ENCODE measurements at places on chromosomes 2 and 18. TPM values are rescaled to one million over a fixed set of nuclear protein-coding genes. Genes with fewer than 3 reads are reported as not detected.

Gene UGT1A9
- not detected for total RNA-seq

DNA sequence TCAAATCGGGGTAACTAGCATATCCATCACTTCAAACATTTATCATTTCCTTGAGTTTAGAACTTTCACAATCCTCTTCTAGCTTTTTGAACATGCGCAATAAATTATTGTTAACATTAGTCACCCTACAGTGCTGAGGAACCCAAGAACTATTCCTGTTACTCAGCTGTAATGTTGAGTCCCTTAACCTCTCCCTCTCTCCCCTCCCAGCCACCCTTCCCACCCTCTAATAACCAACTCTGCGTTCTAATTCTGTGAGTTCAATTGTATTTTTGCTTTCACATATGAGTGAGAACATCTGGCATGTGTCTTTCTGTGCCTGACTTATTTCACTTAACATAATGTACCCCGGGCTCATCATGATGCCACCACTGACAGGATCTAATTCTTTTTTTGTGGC lies 78.6 kb upstream of the RANBP2 start:
- no peak for DNase-seq

DNA sequence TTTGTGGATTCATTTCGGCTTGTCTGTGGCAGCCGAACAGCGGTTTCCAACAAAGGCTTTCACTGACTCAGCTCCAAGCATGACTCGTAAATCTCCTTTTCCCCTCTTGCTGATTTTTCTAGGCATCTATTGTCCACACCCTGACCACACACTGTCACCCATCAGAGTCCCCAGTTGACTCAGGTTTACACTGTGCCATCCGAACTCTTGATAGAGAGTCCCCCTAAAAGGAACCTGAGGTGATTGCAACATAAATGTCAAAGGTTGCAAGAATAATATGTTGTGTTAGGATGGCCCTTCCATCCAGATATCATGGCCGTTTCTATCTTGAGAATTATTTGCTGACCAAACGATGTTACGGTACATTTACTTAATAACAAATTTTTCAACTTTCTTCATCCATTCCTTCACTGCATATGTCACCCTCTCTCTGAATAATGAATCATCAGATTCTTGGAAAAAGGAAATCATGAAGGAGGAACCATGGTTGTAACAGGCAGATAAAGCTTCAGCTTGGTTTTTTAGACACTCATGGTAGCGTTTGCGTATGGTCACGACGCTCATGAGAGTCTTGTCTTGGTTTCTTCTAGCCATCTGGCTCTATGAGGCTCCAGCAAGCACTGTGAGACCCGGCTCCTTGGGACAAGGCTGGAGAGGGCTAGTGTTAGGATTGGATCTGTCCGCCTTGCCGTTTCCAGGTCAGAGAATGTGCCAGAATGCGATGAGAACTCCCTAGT lies 72.1 kb downstream of the NPAS2 start:
- DNase-seq = no peak

DNA sequence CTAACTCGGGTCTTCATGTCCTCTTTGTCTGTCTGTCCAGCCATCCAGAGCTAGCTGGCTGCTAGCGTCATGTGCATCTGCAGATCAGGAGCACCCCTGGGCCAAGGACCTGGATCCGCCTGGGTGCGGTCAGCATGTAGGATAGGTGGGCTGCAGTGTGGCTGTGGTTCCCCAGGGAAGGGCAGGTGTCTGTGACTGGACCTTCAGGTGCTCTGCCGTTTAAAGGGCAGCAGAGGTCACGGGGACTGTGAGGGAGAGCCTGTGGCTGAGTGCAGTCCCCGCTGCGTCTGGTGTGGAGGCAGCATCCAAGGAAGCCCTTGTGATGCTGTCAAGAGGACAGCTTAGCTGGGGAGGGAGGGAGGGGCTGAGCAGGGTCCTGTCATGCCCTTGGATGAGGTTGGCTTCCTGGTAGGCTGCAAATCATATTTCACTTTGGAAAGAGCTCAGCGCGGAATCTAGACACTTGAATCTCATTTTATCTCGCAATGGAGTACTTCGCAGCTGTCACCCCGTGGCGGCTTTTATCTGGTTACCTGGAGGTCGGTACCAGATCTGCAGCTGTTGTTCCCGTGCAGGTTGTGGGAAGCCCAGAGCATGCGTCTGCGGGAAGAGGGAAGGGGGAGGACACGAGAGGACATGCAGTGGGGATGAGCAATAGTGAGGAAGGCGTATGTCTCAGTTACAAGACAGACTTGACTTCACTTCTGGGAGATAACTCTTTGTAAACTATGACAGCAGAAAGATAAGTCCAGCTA lies 5.9 kb upstream of the RALB start:
- DNase-seq = peak; percentile 54

Gene MPP4
- total RNA-seq = not detected

DNA sequence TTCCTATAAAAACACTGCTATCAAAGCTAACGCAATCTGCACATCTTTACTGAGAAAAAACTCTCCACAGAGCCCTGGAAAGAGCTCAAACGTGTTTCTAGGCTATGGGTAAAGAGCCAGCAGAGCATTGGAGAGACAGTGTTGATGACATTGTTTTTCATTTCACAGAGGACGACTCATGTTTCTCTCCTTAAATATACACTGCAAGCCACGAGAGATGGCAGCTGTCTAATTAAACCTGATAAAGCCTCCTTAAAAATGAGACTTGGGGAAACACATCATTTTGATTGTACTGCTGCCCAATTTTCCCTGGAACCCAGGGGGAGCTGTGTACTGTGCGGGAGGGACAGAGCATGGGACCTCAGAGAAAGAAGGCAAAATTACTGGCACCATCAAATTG lies 294.3 kb upstream of the SETBP1 start:
- DNase-seq = no peak

Gene CAPN14
- total RNA-seq = 0.16 TPM

GRCh38 chr2:237910576-237911362 lies 51.3 kb downstream of the RAMP1 start:
- DNase-seq = no peak

DNA sequence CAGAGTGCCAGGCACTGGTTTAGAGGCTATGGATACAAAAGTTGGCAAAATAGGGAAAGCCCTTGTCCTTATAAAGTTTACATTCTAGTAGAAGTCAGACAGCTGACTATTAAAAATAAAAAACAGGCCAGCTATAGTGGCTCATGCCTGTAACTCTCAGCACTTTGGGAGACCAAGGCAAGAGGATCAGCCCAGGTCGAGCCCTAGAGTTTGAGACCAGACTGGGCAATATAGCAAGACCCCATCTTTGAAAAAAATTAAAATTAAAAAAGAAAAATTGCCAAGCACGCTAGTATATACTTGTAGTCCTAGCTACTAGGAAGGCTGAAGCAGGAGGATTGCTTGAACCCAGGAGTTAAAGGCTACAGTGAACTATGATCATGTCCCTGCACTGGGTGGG lies 12.5 kb downstream of the ERICH2 start:
- no peak for DNase-seq
